ENCODE measurements at places on chromosomes 12 and 14.

DNA sequence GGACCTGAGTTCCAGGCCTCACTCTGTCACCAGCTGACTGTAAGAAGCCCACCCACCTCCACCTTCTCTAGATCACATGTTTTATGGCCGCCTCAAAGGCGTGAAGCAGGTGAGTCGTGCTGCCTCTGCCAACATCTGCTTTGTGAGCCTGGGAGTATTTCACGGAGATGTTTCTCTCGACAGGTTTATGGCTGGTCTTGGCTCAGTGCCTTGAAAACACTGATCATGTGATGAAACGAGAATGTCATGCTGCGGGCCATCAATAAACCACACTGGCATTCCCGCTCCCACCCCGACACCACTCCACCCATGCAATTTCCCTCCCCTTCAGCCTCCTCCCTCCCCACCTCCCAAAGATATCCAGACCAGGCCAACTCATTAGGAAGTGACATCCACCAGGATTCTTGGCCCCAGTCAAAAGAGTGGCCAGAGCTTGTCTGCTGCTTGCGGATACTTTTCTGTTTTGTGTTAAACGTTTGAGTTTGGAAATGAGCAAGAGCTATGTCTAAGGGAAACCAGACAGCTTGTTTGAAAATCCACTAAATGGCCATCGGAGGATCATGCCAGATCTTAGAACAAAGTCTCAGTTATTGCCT is 53.8 kb upstream of the NTF3 start:
- peak; percentile 72 for DNase-seq

DNA sequence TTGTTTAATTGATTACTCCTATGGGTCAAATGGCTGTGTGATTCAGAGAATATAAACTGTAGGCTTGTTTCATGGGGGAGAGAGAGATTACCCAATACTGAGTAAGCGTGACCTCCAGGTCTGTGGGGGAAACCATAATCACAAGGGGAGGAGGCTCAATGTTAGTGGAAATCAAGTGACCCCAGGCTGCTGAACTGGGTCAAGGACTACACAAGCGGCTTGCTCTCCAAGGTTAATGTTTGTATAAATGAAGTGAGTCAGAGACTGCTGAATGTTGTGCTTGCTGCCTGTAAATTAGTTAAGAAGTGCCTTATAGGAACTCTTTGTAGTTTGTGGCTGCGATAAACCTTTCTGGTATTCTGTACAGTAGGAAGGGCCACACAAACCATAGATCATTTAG is 479.7 kb downstream of the AACS start:
- no peak for DNase-seq

DNA sequence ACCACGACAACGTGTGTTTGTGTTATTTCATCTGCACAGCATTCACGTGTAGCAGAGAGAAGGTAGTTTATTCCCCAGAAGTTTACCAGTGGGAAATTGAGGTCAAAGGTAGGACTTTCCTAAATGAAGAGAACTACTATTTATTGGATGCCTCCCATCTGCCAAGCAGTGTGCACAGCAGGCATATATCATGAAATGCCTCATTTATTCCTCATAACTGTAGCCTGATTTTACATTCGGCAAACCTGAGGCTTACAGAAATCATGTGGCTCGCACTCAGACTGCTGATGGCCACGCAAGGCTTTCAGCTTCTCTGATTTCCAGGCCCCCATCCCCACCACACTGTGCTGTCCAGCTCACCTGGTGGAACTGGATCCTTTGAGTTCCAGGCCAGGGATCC is 33.5 kb downstream of the NTF3 start:
- no peak for DNase-seq

DNA sequence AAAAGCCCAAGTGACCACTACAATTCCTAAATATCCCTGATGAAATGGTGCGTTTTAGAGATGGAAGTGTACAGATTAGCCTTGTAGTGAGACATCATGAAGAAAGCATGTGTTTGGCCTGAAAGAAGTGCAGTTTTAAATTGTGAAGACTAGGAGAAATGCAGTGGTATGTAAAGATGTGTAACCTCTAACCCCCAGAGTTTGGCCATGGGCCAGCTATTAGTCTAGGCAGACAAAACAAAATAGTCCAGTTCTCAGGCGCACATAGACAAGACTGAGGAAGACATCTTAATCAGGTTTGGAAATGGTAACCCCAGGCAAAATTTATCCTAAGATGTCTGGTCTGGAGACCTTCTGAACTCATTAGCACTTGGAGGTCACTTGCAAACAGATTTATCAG is 23.4 kb downstream of the WBP11 start:
- DNase-seq = peak; percentile 26

GRCh38 chr12:32756476-32757066 is 874 bp upstream of the YARS2 start:
- no peak for DNase-seq

- DNase-seq = no peak
These were observed 18.1 kb upstream of the GSG1 start for GRCh38 chr12:13121568-13121967.

DNA sequence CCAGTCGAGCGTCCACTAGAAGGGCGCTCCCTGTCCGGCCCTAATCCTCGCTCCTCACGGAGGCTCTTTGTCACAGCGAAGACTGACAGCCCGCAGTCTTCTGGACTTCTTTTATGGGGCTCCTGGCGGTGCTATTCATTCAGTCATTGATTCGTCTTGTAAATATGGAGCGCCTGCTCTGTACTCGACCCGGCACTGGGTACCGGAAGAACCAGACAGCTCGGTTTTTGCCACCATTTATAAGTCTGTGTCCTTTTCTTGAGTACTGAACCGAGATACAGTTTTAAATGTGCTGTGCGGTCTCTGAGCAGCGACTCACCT is 570 bp downstream of the DMAC2L start:
- DNase-seq = no peak

GRCh38 chr14:37848985-37849621 is 253.7 kb downstream of the TTC6 start:
- DNase-seq = no peak

GRCh38 chr12:123059500-123059899 is 79.0 kb downstream of the ARL6IP4 start:
- DNase-seq = peak; percentile 50

GRCh38 chr14:26319139-26319864 is 278.5 kb downstream of the NOVA1 start:
- DNase-seq = peak; percentile 69

DNA sequence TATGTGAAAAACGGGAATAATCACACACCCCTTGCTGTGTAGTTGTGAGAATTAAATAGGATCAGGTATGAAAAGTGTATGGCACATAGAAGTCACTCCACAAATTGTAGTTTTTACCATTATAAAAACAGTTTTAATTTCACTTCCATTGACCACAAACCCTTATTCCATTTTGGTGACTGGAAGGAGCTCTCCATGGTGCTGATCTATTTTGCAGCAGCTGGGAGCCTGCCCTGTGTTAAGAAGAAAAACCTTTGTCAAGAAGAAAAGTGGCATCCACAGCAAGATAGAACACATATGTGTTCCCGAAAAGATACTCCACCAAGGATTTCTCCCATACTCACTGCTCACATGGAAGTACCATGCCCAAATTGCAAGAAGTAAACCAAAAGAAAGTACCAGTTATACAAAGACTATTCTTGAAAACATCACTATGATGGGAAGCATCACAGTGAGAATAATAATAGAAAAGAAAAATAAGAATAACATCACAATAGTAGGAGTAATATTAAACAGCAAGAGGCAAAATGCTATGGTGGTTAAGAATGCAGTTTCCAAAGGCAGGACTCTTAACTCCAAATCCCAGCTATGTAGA is 58.7 kb downstream of the TUNAR start:
- peak; percentile 29 for DNase-seq

DNA sequence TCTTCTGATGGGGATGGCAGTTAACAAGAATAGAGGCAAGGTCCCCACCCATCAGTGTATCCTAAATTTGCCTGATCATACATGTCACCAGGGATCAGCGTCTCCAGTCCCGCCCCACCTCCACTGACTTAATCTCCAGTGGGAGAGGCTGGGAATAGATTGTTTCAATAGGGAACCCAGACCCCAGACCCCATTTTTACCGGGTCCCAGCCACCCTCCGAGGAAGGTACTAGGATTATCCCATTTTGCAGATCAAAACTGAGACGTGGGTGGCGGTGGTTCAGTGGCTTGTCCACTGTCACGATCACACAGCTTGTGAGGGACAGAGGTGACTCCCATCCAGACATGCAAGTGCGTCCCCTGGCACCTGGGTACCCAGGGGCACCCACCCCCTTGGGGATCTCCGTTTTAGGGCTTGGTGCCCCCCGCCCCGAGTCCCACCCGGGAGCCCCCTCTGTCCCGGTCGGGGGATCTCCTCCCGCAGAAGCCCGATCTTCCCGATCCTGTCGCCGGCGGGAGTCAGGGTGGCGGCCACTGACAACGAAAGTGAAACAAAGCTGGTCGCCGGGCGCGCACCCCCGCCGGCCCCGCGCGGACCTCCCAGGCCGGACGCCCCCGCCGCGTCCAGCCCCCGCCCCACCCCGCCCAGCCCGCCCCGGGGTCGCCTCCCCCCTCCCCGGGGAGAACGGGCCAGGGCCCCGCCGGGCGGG is 523 bp downstream of the WSB2 start:
- peak; percentile 75 for DNase-seq

DNA sequence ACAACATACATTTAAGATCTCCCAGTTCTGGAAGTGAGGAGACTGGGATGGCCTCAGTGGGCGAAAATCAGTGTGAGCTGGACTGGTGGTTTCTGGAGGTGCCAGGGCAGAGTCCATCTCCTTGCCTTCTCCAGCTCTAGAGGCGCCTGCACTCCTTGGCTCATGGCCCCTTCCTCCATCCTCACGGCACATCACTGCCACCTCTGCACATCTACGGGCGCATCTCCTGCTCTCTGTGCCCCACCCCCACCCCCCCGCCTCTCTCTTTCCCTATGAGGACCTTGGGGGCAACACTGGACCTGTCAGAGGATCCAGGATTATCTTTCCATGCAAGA is 62.8 kb upstream of the DIO3 start:
- DNase-seq = no peak

DNA sequence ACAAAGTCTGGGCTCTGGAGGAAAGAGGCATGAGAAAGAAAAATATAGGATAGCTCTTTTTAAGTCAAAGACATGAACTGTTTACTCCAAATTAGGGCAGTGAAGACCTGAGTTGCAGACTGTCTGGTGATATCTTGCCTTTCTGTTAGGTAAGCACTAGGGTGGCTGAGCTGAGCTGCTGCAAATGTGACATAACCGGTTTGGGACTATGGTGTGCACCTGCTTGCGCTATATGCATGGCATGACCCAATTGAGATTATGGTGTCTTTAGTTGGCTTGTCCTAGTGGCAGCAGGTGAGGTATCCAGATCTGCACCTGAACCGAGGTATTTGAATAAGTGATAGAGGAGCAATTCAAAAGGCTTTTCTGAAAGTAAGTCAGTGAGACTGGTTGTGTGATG is 345.6 kb downstream of the APAF1 start:
- peak; percentile 99 for DNase-seq

GRCh38 chr14:32710731-32711680 is 227.7 kb upstream of the NPAS3 start:
- DNase-seq = peak; percentile 74

- no peak for DNase-seq
These were observed 145.4 kb upstream of the SRRM4 start for GRCh38 chr12:118835926-118836325.

GRCh38 chr14:100825713-100826331 is at the start of gene MEG3:
MEG3 (plus strand) TSS chr14:100826118.
- no peak for DNase-seq

DNA sequence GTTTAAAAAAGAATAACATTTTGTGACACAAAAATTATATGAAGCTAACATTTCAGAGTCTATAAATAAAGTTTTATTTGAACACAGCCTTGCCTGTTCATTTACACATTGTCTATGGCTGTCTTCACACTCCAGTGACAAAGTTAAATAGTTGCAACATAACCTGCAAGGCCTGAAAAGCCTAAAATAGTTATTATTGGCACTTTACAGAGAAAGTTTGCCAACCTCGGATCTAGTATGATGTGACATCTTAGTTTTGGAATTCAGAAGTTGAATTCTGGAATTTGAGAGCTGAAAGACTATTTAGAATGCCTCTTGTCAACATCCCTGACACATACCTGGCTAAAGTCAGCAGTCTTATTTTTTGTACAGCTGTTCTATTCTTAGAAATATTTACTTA is 68.3 kb downstream of the DYRK2 start:
- DNase-seq = peak; percentile 74

GRCh38 chr14:41606282-41606531 is 469 bp upstream of the LRFN5 start:
- no peak for DNase-seq

DNA sequence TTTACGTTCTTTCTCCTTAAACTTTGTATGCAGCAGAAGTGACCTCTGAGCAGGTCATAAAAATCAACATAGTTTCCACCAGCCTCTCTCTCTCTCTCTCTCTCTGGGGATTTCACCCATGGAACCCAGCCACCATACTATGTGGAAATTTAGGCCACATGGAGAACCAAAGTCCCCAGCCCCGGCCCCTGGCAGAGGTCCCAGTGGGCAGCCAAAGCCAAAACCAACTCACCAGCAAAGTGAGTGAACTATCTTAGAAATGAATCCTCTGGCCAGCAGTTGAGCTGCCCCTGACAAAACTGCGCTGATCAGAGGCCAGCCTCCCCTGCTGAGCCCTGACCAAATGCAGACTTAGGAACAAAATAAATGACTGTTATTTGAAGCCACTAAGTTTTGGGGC is 9.2 kb downstream of the DUSP6 start:
- DNase-seq = no peak

GRCh38 chr14:64417055-64417770 is 29.1 kb downstream of the MTHFD1 start:
- no peak for DNase-seq

- peak; percentile 15 for DNase-seq
These were observed 15.4 kb downstream of the SYNE2 start for GRCh38 chr14:63867933-63868921.

DNA sequence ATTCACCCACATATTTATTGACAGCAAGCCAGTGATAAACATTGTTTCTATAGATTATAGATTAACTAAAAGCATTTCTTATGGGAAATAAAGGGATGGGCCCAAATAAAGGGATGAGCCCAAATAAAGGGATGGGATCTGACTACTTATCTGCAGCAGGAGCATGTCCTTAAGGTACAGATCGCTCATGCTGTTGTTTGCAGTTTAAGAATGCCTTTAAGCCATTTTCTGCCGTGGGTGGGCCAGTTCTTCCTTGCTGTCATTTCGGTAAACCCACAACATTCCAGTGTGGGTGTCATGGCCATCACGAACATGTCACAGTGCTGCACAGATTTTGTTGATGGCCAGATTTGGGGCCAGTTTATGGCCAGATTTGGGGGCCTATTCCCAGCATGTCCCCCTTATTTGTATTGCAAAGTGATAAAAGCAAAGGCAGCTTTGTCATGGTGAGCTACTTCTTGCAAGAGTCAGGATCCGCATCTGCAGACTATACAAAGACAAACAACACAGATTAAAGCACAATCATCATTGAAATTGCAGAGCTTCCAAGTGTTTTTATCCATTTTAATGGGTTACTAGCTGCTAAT is 700.7 kb downstream of the LRFN5 start:
- DNase-seq = peak; percentile 18

- no peak for DNase-seq
These were observed 104.4 kb upstream of the CCDC196 start for GRCh38 chr14:66381755-66382154.

GRCh38 chr14:98278800-98279199 is 993.2 kb downstream of the BCL11B start:
- DNase-seq = no peak

All from DMS53 (cell line).